Ovary (tissue), 10 donors: ENCODE measurements at places on chromosomes 12 and 14. TPM values are rescaled to one million over a fixed set of nuclear protein-coding genes. Genes with fewer than 3 reads are reported as not detected.

The KITLG gene
- 5.3 TPM for total RNA-seq

The PTGER2 gene
- total RNA-seq, result 0.86 TPM

The TAPBPL gene
- 14.0 TPM for total RNA-seq

The GPRC5A gene
- total RNA-seq, result 24.1 TPM

The TEX52 gene
- not detected for total RNA-seq

The RTN1 gene
- 1.4 TPM for total RNA-seq

The TBC1D30 gene
- total RNA-seq, result 1.6 TPM

The HOXC12 gene
- total RNA-seq, result not detected

The FAR2 gene
- total RNA-seq, result 3.7 TPM

DNA sequence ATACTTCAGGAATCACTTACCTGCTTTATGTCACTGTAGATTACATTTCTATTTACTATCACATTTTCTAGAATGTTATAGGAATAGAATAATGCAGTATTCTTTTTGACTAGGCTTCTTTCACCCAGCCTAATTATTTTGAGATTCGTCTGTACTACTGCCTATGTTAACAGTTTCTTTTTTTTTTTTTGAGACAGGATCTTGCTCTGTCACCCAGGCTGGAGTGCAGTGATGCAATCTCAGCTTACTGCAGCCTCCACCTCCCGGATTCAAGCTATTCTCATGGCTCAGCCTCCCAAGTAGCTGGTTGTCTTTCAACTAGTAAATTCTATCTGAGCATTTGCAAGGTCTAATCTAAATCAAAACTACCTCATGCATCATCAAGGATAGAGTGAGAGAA lies 6.4 kb downstream of the OR6C6 start:
- no peak overlapping the region for H3K4me3 ChIP-seq
- no peaks in the 10 kb centered on the region for H3K27me3 ChIP-seq
- H3K27ac ChIP-seq, result no peak overlapping the region
- no peaks in the 10 kb centered on the region for H3K4me1 ChIP-seq
- no peaks in the 10 kb centered on the region for H3K36me3 ChIP-seq

DNA sequence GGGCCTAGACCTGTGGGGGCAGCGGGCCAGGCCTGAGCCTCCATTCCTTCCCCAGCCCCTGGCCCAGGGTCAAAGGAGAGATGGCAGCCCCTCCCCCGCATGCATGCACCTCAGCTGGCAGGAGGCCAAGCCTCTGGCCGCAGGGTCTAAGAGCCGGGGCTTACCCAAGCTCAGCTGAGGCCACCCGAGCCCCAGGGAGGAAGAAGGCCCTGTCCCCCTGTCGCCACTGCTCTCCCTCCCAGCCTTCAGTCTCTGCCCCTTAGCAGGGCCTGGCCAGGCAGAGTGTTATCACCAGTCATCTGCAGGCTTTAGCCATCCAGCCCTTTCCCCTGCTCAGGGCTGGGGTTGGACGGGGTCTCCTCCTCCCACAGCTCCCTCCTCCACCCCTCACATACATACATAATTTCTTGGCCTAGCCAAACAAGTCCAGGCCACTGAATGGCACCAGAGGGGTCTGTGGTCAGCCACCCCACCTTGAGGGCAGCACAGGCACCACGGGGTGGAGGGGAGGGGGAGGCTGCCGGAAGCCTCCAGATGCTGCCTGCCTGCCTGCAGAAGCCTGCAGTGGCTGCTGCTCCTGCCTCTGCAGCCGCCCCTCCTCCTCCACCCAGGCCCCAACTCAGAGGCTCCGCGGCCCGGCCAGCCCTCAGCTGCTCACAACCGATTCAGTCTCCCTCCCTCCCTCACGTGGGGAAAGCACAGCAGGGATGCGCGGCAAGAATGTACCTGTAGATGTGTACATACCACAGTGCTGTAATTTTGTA lies 22.8 kb downstream of the RAB35 start:
- no peak for DNase-seq
- no peaks in the 10 kb centered on the region for H3K36me3 ChIP-seq
- no peaks in the 10 kb centered on the region for H3K4me1 ChIP-seq
- H3K4me3 ChIP-seq, result no peak overlapping the region
- H3K27me3 ChIP-seq, result no peaks in the 10 kb centered on the region

GRCh38 chr12:116317986-116318575 lies 40.6 kb upstream of the MED13L start:
- H3K4me1 ChIP-seq, result peaks cover 12% of the 10 kb centered on the region
- no peak overlapping the region for H3K27ac ChIP-seq
- peak; percentile 26 for DNase-seq

DNA sequence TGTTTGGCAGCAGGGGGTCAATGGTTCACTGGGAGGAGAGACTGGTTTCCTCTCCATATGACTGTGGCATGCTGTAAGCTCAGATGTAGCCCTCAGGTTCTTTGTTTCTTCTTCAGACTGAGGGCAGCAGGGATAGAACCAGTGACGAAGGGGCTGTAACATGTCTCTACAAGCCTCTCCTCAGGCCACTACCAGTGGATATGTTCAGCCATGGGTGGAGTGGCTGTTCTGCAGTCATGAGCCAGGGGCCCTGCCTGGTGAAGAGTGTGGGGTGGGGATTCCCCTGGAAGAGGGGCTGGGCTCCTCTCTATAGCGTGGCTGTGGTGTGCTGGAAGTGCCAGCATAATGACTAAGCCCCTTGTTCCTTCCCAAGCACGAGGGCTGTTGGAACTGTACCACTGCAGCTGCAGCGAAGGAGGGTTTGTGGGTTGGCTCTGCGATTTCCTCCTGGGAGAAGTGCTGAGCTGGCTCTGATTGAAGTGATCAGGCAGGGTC lies 55.8 kb downstream of the CMAS start:
- H3K36me3 ChIP-seq, result no peaks in the 10 kb centered on the region
- H3K4me1 ChIP-seq, result no peaks in the 10 kb centered on the region
- H3K27me3 ChIP-seq, result no peaks in the 10 kb centered on the region

GRCh38 chr12:30969006-30969405 lies 42.5 kb downstream of the TSPAN11 start:
- H3K36me3 ChIP-seq, result no peaks in the 10 kb centered on the region
- no peak overlapping the region for H3K27ac ChIP-seq
- no peaks in the 10 kb centered on the region for H3K27me3 ChIP-seq
- peaks cover 6% of the 10 kb centered on the region for H3K4me1 ChIP-seq

GRCh38 chr12:843609-844008 lies 91.2 kb downstream of the WNK1 start:
- DNase-seq, result no peak
- no peak overlapping the region for H3K4me3 ChIP-seq
- H3K36me3 ChIP-seq, result no peaks in the 10 kb centered on the region
- peaks cover 2% of the 10 kb centered on the region for H3K4me1 ChIP-seq
- H3K27me3 ChIP-seq, result no peaks in the 10 kb centered on the region

DNA sequence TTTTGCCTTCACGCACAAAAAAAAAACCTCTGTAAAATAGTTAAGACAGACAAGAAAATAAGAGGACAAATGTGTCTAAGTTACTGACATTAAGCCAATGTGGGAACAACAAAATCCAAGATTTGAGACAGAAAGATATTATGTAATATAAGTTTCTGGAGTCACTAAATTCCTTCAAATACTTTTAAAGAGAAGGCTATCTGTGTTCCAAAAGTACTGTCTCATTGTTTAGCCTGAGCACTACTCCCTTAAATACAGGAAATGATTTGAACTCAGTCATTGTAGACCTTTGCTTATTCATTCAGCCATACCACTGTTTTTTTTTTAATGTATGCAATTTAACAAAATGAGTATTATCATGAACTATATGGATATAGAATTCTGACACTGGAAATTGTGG lies 82.7 kb upstream of the KITLG start:
- H3K4me3 ChIP-seq, result no peak overlapping the region
- H3K27ac ChIP-seq, result no peak overlapping the region
- H3K4me1 ChIP-seq, result no peaks in the 10 kb centered on the region
- DNase-seq, result no peak

DNA sequence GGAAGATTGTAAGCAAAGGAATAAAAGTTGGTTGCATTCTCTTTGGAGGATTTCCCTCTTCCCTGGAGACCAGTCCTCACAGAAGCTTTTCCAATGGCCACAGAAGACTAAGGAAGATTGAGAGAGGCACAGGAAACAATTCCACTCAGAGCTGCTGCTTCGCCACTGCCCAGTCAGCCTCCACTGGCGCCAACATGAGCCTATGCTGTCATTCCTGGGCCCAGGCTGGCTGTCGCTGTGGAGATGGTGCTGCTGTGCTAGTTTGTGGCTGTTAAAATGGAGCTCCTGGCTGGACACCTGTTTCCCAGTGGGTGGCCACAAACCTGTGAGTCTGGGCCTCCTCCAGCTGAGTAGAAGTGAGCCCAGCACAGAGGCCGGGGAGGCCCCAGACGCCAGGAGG lies 6.6 kb downstream of the P2RX7 start:
- H3K4me3 ChIP-seq, result no peak overlapping the region
- H3K36me3 ChIP-seq, result no peaks in the 10 kb centered on the region
- no peak for DNase-seq
- no peaks in the 10 kb centered on the region for H3K27me3 ChIP-seq
- no peak overlapping the region for H3K27ac ChIP-seq

DNA sequence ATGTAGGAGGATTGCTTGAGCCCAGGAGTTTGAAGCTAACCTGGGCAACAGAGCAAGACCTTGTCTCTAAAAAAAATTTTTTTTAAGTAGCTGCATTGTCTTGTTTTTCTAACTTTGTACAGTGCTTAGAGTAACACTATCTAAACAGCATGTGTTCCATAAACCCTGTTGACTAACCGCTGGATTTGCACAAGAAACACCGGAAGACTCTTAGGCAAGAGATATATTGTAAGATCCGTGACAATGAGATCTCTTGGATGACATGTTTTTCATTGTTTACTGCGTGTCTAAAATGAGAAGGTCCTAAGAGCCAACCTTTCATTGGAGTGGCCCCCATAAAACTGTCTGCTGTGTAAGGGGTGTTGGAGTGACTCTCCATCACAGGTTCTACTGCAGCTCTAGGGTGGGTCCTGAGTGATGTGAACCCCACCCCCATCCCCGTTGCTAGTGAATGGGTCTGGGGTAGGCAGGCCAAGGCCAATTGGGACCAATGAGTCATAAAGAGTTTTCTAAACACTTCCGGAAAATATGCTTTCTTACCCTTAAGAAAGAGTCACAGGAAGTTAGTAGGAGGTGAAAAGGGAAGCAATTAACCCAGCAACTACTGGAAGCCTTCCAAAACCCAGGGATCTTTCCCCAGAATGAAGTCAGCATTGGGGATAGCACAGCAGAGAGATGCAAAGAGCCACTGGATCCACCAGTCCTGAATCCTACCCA lies 24.3 kb upstream of the PCNX1 start:
- H3K27me3 ChIP-seq, result no peaks in the 10 kb centered on the region
- DNase-seq, result no peak
- no peaks in the 10 kb centered on the region for H3K36me3 ChIP-seq
- H3K4me3 ChIP-seq, result no peak overlapping the region
- no peaks in the 10 kb centered on the region for H3K4me1 ChIP-seq

DNA sequence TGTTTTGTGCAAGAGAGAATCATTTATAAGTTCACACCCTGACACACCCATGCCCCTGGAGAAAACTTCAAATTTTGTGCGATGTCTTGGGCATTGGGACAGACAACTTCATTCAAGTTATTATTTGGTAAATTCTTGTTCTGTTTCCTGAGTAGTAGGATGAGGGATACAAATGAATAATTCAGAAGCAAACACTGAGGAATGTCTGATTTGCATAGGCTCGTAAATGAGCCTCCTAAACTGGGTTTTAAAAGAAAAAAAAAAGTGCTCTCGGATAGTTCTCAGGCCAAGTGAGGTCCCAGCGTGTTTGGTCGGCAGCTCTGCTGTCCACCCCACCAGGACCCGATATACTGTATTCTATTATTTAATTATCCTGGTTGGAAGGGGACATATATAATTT lies 134.7 kb upstream of the CPM start:
- H3K36me3 ChIP-seq, result no peaks in the 10 kb centered on the region
- no peak overlapping the region for H3K27ac ChIP-seq
- H3K27me3 ChIP-seq, result no peaks in the 10 kb centered on the region

GRCh38 chr12:120642121-120642520 lies 1.7 kb downstream of the CABP1 start:
- no peak for DNase-seq
- peaks cover 9% of the 10 kb centered on the region for H3K4me1 ChIP-seq
- no peak overlapping the region for H3K27ac ChIP-seq
- H3K36me3 ChIP-seq, result no peaks in the 10 kb centered on the region
- no peaks in the 10 kb centered on the region for H3K27me3 ChIP-seq

DNA sequence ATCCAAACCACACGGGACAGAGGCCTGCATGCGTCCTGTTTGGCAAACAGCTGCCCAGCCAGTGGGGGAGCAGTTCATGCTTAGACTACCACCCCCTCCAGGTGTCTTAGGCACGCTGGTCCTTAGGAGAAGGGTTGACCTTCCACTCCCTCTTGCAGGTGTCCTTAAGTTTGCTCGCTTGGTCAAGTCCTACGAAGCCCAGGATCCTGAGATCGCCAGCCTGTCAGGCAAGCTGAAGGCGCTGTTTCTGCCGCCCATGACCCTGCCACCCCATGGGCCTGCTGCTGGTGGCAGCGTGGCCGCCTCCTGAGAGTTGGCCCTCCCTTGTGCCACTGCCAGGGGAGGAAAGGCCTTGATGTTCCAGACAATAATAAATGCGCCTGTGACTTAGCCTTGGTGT lies 1.8 kb downstream of the C12orf57 start:
- no peaks in the 10 kb centered on the region for H3K36me3 ChIP-seq
- H3K4me3 ChIP-seq, result no peak overlapping the region
- no peak overlapping the region for H3K27ac ChIP-seq
- no peaks in the 10 kb centered on the region for H3K27me3 ChIP-seq

GRCh38 chr12:71607494-71608330 lies 55.9 kb downstream of the ZFC3H1 start:
- H3K4me1 ChIP-seq, result no peaks in the 10 kb centered on the region
- no peaks in the 10 kb centered on the region for H3K36me3 ChIP-seq
- H3K4me3 ChIP-seq, result no peak overlapping the region
- H3K27ac ChIP-seq, result no peak overlapping the region

GRCh38 chr12:57464569-57464968 lies 5.0 kb downstream of the GLI1 start:
- peaks cover 6% of the 10 kb centered on the region for H3K4me1 ChIP-seq
- H3K27me3 ChIP-seq, result no peaks in the 10 kb centered on the region
- no peaks in the 10 kb centered on the region for H3K36me3 ChIP-seq
- DNase-seq, result no peak

- no peak overlapping the region for H3K4me3 ChIP-seq
- H3K4me1 ChIP-seq, result peaks cover 19% of the 10 kb centered on the region
- H3K36me3 ChIP-seq, result no peaks in the 10 kb centered on the region
- no peak overlapping the region for H3K27ac ChIP-seq
- H3K27me3 ChIP-seq, result no peaks in the 10 kb centered on the region
Measured at GRCh38 chr12:92539110-92539749, 163.6 kb upstream of the PLEKHG7 start.
